ENCODE measurements at places on chromosomes 11 and 22.
A peak's percentile ranks its signal among the peaks of the same experiment; 100 is the strongest.

DNA sequence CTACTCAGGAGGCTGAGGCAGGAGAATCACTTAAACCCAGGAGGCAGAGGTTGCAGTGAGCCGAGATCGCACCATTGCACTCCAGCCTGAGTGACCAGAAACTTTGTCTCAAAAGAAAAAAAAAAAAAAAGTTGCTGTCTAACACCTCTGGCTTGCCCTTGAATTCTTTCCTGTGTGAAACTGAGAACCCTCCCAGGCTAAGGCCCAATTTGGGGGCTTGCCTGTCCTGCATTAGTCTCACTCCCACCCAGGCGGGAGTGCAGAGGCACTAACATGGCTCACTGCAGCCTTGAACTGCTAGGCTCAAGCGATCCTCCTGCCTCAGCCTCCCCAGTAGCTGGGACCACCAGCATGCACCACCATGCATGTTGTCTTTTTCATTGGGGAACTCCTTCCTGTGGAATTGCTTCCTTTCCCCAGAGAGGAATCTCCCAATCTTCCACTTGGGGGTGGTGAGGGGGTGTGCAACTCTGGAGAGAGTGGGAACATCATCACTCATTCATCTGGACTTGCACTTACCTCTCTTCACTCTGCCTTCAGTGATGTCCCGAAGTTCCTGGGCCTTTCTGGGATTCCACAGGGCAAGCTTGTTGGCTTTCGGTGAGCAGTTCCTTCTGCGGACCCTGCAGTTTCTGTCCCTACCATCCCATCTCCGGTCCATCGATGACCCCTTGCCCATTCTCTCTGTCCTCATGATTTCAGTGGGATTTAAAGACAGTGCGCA lies 62.1 kb upstream of the CREB3L1 start:
- no peak for DNase-seq

- DNase-seq, result no peak
Observed at GRCh38 chr22:37279331-37280181, 2.8 kb upstream of the CYTH4 start.

DNA sequence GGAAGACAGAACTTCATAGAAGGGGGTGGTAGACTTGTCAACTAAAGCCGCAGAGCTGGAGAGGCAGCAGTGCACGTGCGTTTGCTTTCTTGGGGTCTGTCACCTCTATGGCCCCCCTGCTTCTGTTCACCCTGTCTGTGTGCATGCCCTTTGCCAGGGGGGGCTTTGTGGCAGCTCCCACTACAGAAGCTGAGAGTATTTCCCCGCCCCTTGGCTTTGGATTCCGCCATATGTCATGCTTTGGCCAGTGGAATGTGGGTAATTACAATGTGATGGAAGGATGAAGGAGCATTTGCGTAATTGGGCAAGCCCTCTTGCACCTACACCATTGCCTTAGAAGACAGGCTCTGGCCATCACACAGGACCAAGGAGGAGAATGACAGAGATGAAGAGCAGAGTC lies 153.0 kb downstream of the MPPED1 start:
- no peak for DNase-seq

- DNase-seq, result no peak
Observed at GRCh38 chr11:66146074-66146473, 76.0 kb downstream of the PACS1 start.

- no peak for DNase-seq
Observed at GRCh38 chr11:280706-281485, 2.7 kb downstream of the NLRP6 start.

GRCh38 chr11:126415128-126415527 lies 59.6 kb downstream of the ST3GAL4 start:
- no peak for DNase-seq

DNA sequence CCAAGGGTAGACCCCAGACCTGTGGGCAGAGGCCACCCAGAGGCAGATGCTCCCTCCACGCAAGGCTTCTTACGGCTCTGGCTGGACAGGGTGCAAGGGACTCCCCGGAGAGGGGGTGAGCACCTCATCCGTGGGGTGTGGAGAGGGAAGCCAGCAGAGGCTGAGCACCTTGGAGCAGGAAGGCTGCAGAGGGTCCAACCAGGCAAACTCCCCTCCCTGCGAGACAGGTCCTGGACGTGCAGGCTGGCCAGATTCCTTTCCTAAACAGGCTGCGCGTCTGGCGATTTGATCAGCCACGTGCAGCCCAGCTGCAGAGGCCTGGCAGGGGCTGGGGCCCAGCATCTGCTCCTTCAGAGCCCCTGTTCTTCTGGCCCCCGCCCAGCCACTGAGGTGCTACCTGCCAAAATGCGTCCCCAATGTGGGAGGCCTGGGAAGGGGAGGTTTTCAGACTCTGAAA lies 49.3 kb downstream of the WNT11 start:
- no peak for DNase-seq

DNA sequence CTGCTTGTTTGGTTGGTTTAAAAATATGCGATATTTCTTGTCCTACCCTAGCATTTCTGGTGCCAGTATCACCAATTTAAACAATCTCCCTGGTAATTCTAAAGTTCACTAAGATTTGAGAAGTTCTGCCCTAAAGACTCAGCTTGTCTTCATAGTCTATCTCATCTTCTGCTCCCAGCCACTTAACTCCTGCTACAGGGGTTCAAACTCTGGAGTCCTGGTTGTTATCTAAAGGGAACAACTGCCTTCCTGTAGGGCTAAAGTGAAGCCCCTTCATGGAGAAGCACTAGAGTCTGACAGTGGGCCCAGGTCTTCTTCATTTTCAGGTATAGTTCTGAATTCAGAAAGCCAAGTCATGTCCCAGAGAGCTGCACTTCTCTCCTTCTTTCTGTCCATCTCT lies 73.2 kb downstream of the CTNND1 start:
- DNase-seq, result no peak

- DNase-seq, result no peak
Observed at GRCh38 chr22:34880662-34881061, 185.3 kb upstream of the ISX start.

- DNase-seq, result no peak
Observed at GRCh38 chr22:21708960-21709359, 26.6 kb downstream of the YPEL1 start.

DNA sequence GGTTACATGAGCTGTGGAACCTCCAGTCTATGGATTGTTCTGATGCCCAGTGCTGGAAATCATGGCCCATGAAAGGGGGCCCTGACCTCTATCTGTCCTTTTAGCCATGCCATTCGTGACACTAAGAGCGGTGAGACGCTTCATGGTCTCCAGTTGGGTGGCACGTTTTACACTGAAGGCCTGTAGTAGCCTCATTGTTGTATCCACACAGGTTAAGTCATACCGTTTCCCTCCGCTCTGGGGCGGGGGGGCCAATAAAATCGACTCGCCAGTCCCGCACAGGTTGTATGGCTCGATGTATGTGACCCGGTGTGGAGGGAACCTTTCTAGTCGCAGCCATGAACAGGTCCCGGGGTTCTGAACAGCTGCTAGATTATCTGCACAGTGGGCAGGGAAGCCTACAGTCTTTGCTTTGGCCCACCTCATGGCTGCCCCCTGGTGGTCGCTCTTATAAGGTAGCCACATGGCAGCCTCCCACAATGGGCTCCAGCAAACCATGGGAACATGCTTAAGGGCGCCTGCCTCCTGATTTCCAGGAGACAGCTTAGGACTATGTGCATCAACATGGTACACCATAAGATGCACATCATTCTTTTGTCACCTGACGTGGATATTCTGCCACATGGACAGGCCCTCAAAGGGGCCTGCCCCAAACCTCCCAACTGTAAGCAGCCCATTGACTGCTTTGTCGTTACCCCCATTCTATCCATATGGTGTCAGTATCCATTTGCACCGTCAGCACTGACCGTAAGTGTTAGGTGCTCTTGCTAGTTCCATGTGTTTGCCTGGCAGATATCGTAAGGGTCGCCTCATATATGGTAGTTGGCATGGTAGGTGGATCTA lies 19.7 kb upstream of the APOL3 start:
- DNase-seq, result peak; percentile 80

DNA sequence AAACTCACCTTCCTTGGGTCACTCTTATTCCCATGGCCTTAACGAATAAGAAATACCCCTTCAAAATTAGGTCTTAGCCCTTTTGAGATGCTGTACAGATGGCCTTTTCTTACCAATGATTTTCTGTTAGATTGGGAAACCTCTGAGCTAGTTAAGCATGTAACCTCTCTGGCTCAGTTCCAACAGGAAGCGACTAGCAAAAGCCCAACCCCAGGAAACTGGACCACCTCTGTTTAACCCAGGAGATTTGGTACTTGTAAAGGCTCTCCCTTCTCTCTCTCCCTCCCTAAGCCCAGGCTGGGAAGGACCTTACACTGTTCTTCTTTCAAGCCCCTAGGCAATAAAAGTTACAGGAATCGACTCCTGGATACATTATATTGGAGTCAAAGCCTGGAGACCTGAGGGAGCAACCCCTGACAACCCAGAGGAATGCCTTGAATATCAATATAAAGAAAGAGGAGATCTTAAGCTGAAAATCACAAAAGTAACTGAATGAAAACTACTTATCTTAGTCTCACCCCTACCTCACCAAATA lies 11.7 kb downstream of the APIP start:
- DNase-seq, result no peak

DNA sequence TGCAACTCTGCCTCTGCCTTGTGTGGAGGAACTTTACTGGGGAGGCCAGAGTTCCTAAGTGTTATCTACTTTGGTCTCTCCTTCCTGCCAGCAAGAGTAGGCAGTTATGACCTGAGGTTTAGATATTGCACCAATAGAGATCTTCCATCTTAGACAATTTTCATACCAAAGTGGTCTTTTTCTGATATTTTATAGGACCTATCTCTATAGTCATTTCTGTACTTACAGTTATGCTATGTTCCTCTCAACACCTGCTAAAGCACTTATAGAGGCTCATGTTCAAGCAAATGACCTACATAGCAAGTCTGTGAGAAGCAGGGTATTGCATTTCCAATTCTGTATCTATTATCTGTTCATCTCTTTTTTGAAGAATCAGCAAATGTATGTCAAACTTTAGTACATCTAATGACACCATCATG lies 80.8 kb downstream of the HORMAD2 start:
- DNase-seq, result no peak

- no peak for DNase-seq
Observed at GRCh38 chr11:97800891-97801290, 1219.9 kb upstream of the CNTN5 start.

GRCh38 chr11:111153194-111153593 lies 92.3 kb upstream of the POU2AF2 start:
- no peak for DNase-seq

- no peak for DNase-seq
Observed at GRCh38 chr11:130157101-130157500, 2.5 kb upstream of the ST14 start.

DNA sequence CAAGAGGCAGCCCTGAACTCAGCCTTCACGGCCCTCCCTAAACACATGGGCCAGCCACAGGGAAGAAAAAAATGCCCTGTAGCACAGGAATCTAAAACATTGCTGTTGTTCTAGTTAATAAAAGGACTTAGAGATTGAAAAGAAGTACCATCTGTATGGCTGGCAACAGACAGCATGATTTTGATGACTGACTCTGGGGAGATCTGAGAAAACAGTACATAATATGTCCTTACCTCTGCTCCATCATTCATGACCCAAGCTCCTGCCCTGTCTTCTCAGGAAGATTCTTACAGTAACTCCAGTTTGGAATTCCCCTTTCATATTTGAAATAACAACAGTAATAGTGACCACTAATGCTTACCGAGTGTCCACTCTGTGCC lies 244.2 kb downstream of the ETS1 start:
- no peak for DNase-seq

- no peak for DNase-seq
Observed at GRCh38 chr11:128956401-128957201, 13.9 kb upstream of the TP53AIP1 start.

DNA sequence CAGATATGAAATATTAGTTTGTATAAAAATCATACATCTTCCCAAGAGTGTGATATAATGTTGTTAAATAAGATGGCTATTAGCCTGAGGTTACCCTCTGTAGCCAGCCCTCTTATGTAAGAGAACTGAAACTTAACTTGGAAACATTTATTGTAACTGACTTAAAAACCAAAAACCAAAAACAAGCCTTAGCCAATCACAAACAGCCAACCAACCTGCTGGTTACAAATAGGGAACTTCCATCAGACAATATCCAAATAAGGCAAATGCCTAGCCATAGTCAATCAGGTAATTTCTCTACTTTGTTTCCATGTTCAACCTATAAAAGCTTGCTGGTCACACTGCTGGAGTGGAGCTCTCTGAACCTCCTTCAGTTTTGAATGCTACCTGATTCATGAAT lies 14.1 kb downstream of the KBTBD3 start:
- no peak for DNase-seq

DNA sequence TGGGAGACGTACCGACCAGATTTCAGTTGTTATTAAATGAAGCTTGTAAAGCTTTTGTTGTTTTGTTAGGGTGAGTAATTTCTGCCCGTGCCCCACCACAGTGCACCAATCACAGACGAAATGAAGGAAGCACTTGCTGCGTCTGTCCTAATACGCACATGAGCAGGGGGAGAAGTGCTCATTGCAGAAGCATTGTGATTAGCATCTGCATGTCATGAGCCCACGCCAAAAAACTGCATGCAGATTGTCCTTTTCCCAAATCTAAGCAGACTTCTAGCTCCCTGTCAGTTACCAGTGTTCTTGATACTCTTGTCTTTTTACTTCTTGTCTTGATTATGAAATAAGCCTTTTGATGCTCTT lies 15.5 kb downstream of the RBX1 start:
- DNase-seq, result no peak

- DNase-seq, result no peak
Observed at GRCh38 chr11:44535191-44535980, 30.1 kb upstream of the CD82 start.

- no peak for DNase-seq
Observed at GRCh38 chr11:96338910-96339705, 3.9 kb downstream of the MAML2 start.

GRCh38 chr11:78694152-78694551 lies 119.5 kb upstream of the NARS2 start:
- DNase-seq, result no peak

DNA sequence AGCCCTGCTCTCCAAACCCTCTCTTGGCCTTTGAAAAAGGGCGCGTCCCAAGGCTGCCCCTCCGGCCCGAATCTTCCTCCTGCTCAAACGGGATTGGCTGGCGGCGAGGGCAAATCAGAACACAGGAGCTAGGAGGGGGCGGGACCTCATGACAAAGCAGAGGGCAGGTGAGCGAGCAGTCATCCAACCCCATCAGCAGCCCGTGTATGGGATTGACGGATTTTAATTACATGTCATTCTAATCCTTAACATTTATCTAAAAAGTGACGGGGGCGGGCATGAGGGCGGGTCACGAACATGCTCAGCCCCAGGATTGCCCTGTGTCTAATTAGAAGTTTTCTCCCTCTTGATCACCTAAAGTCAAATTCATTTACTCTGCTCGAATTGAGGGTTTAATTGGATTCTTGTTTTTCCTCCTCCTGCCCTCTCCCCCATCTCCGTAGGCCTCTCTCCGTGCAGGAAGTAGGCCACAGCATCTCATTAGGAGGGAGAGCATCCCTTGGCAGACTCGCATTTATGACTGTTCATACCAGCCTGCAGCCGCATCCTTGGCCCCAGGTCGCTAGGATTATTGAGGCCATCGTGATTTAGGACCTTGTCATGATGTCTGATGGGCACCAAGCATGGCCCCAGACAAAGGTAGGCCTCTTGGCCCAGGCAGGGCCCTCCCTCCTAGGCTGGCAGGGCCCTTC lies 147.1 kb downstream of the CHST1 start:
- DNase-seq, result no peak

GRCh38 chr22:46625843-46626349 lies 5.7 kb downstream of the GRAMD4 start:
- no peak for DNase-seq

Data from stimulated activated CD4-positive, alpha-beta T cell treated with anti-CD3 and anti-CD28 coated beads, Interleukin-1b, Interleukin-23, amount 100 ng/mL, for 1 hour (primary cell).